ENCODE measurements at places on chromosomes 4 and X.

GRCh38 chrX:50680990-50681389 lies 133.0 kb downstream of the SHROOM4 start:
- DNase-seq, result no peak

- no peak for DNase-seq
Measured at GRCh38 chrX:23656091-23656490, 11.2 kb upstream of the PRDX4 start.

- no peak for DNase-seq
Measured at GRCh38 chr4:146049802-146050201, 111.2 kb upstream of the ZNF827 start.

GRCh38 chrX:15761564-15762191 lies 23.6 kb downstream of the CA5B start:
- DNase-seq, result no peak

DNA sequence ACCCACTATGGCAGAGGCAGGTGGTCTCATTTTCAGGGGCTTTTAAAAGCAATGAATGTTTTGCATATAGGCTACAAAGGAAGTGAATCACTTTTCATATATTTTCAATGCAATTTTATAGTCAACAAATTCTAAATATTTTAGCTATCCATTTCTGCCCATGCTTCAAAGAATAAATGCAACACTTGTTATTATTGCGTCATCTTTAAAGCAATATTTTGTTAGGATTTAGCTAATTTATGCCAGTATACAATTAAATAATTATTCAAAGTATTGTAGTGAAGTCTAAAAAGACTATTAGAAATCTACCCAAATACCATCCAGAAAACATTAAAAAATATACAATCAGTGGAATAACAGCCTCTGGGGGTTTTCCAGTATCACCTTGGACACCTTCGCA lies 509.1 kb upstream of the SPANXN1 start:
- DNase-seq, result no peak

Measured in stimulated activated CD4-positive, alpha-beta T cell treated with anti-CD3 and anti-CD28 coated beads, TNF-alpha, amount 100 ng/mL, for 4 hours (primary cell).